ENCODE measurements at places on chromosomes 3 and 15.

DNA sequence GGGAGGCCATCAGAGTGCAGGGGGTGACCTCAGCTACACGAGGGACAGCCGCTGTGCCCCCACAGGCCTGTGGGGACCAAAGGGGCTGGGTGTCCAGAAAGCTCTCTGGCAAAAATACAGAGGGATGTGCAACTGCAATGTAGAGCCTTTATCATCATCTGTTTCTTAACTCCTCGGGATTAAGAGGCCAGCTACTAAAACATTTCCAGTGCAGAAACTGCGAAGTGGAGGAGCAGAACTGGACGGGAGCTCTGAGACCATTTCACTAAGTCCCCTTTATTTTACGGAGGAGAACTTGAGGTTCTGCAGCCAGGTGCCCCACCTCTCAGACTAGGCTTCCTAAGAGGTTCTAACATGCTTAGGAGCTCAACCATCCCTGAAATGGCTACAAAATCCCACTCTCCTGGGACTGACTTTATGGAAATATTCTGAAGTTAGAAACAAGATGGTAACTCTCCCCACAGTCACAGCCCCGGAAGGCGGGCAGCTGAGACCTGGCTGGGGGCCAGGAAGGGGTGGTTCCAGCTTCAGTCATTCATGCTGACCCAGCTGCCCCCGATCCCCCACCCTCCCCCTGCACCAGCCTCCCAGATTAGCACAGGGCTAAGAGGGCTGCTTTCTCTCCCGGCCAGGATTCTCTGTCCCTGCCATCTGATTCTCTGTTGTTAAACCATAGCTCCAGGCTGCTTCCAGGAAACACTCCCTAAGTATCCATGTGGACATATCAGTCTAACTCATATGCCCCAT is 40.3 kb downstream of the UMPS start:
- DNase-seq: no peak

- no peak for DNase-seq
These were observed 9.2 kb downstream of the PLIN1 start for GRCh38 chr15:89669941-89670340.

DNA sequence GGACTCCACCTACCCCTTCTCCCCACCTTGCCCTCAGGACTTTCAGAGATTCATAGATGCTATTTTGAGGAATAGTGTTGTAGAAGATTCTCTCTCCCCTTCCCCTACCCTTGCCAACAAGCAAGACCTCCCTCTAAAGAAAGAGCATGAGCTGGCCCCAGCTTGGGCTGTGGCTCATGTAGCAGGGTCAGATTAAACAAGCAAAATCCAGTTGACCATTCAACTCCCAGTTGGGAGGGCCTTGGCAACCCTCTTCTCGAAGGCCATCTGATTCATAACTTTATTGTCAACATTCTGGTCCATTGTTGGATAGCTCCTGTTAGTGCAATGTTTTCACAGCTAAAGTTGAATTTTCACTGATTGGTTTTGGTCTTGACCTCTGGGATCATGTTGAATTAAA is 41.1 kb downstream of the TNFAIP8L3 start:
- no peak for DNase-seq

- DNase-seq: no peak
These were observed 68.3 kb upstream of the SLC12A8 start for GRCh38 chr3:125280668-125281361.

DNA sequence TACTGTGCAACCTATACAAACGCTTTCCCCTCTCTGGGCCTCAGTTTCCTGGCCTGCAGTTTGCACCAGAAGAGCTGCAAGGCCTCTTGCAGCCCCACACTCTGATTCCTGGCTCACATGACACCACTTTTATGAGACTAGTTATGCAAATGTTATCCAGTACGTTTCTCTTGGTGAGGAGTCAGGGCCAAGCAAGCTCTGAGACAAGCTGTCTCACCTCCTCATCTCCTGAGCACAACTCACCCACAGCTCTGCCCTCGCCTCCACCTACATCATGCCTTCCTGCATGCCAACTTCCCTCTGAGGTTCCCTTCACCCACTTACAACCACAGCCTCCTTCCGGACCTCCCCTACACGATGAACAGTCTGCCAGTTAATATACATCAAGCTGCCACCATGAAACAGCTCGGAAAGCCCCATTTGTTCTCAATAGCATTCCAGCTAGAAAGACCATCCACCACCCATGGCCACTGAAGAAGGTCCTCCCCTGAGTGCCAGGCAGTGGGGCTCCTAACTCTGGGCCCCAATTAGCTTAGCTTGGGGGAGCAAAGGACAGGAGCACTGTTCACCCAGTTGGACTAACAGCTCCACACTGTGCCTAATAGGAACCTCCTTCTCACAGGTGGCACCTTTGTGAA is 25.0 kb downstream of the CRYGS start:
- peak; percentile 20 for DNase-seq

GRCh38 chr3:99108508-99108907 is 207.0 kb upstream of the DCBLD2 start:
- no peak for DNase-seq

GRCh38 chr15:90915808-90916440 is 12.8 kb downstream of the MAN2A2 start:
- DNase-seq: no peak

GRCh38 chr3:111715911-111716523 is 120.9 kb upstream of the ZBED2 start:
- no peak for DNase-seq

GRCh38 chr3:59425942-59426341 is 376.1 kb upstream of the CFAP20DC start:
- no peak for DNase-seq

- DNase-seq: no peak
These were observed 13.8 kb upstream of the ADPGK start for GRCh38 chr15:72797338-72797689.

All from stimulated activated CD8-positive, alpha-beta memory T cell treated with anti-CD3 and anti-CD28 coated beads, Interleukin-15, amount 100 ng/mL, for 1 hour (primary cell).